Esophagus squamous epithelium (tissue), 5 donors: ENCODE measurements at places on chromosomes 4 and X. TPM values are rescaled to one million over a fixed set of nuclear protein-coding genes. Genes with fewer than 3 reads are reported as not detected.

CD38 gene
- total RNA-seq, result 1.5 TPM

RS1 gene
- total RNA-seq, result not detected

DNA sequence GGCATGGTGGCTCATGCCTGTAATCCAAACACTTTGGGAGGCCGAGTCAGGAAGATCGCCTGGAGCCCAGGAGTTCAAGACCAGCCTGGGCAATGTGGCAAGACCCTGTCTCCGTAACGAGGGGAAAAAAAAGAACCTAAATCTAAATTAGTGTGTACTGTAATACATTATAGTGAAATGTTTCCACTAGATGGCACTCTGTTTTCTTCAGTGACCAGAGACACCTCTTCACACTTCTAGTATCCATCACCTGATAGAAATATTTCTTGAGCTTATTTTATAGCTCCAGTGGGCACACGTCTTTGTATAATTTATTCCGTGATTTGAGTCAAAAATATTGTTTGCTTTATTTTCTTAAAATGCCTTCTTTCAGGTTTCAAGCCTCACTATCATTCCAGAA, 600.9 kb upstream of the DIPK2B start:
- no peak for DNase-seq

TREX2 gene
- total RNA-seq, result 3.4 TPM

DNA sequence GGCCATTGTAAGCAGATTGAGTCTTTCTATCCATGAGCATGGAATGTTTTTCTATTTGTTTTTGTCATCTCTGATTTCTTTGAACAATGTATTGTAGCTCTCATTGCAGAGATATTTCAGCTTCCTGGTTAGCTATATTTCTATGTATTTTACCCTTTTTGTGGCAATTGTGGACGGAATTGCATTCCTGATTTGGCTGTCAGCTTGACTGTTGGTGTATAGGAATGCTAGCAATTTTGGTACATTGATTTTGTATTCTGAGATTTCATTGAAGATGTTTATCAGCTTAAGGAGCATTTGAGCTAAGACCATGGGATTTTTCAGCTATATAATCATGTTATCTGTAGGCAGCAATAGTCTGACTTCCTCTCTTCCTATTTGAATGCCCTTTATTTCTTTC, 154.6 kb downstream of the GUCY2F start:
- DNase-seq, result no peak

EVC2 gene
- total RNA-seq, result 5.0 TPM

- DNase-seq, result no peak
Observed at GRCh38 chr4:143514901-143515300, 1.4 kb downstream of the SMARCA5 start.

DNA sequence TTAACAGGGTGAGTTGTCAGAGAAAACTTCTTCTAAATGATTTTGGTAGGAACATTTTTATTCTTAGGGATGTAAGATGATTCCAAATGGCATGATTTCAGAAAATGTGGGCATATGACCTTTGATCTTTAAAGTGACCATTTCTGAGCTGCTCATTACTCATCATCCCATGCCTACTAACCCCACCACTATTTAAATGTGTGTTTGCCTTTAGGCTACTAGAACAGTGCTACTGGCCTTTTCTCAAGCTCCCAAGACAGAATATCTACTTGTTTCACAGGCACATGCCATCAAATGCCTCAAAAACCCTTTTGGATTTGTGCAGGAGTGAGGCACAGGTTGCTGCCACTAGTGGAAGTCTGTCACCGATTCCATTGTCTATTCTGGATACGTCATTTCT, 428.2 kb downstream of the ADAM29 start:
- no peak for DNase-seq

- no peak for DNase-seq
Observed at GRCh38 chr4:8730159-8730558, 137.6 kb downstream of the CPZ start.

DNA sequence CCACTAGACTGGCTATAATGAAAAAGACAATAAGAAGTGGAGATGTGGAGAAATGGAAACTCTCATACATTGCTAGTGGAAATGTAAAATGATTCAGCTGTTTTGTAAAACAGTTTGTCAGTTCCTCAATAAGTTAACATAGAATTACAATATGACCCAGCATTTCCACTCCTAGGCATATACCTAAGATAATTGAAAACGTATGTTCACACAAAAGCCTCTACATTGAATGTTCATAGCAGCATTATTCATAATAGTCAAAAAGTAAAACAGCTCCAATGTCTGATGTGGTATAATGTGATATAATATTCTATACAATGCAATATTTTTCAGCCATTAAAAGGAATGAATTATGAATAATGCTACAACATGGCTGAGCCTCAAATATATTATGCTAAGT, 10.2 kb downstream of the EDA start:
- no peak for DNase-seq

- DNase-seq, result no peak
Observed at GRCh38 chrX:15194146-15194545, 75.7 kb downstream of the ASB9 start.

AMOT gene
- total RNA-seq, result 2.5 TPM

DNA sequence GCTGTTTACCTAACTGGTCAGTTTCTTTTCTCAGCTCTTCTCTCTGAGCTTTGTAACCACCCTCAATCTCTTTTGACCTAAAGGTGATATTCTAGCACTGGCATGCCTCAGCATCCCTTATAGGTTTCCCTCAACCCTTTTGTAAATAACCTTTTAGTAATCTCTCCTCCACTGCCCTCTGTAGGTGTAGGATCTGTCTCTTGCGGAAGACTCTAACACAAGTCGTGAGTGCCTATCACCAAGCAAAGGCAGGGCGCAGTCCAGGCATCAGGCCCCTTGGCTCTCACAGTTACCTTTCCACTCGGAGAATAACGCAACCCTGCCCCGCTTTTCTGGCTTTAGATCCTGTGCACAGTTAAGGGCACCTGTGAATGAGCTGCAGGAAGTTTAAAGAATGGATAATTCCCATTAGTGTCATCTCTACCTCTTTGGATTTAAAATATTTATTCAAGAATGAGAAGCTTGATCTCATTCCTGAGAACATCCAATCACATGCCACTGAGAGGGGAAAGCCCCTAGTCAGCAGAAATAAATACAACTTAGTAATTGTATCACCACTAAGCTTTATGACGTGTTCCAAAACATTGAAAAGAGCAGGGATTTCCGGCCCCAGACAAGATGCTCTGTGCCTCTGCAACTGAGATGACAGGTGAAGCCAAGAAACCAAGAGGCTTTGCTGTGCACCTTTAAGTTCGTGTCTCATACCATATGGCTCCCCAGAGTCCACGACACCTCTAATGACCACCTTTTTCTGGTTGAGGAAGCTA, 58.8 kb downstream of the SPINK2 start:
- DNase-seq, result no peak

DNA sequence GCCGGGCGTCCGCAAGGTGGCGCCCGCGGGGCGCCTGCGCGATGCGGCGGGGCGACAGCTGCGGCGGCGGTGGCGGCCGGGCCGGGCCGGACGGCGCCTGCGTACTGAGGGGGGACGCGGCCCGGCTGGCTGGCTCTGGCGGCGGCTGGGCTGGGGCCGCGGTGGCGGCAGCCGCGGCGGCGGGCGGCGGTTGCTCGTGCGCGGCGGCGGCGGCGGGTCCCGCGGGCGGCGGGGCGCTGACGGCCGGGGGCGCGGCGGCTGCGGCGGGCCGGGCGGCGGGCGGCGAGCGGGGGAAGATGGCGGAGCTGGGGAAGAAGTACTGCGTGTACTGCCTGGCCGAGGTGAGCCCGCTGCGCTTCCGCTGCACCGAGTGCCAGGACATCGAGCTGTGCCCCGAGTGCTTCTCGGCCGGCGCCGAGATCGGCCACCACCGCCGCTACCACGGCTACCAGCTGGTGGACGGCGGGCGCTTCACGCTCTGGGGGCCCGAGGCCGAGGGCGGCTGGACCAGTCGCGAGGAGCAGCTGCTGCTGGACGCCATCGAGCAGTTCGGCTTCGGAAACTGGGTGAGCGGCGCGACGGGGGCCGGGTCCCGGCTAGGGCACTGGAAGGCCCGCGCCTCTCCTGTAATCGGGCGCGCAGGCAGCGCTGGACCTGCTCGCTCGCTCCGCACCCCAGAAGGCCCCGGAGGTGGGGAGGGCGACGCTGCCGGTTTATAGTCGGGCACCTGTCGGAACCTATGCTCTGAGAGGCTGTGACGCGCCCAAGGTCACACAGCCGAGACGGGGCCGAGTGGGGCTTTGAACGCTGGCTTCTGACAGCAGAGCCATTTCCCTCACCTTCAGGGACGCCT, at the start of gene TADA2B:
Gene TADA2B, plus strand, starts transcription at position 89 of the 853 bp plus-strand sequence. Its CDS starts 208 bp downstream, at position 297.
- DNase-seq, result no peak

GRCh38 chrX:151973851-151974335, 583 bp downstream of the GABRE start:
- no peak for DNase-seq

- no peak for DNase-seq
Observed at GRCh38 chr4:41734371-41734770, 14.2 kb downstream of the PHOX2B start.

DNA sequence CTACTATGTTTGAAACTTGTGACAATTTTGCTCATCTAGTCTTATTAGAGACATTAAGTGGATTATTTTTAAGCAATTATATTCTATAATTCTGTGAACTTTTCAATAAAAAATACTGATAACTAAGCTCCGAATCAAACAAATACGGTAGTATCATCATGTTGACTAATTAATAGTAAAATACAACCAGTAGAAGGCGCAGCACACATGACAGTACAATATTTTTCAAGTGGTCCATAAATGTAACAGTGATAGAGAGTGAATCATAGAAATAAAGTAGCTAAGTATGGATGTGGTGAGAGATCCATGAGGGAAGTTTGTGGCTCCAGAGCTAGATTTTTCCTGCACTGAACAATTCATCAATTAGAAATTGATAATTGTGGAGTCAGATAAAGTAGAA, 666.2 kb downstream of the KCTD8 start:
- DNase-seq, result no peak

DNA sequence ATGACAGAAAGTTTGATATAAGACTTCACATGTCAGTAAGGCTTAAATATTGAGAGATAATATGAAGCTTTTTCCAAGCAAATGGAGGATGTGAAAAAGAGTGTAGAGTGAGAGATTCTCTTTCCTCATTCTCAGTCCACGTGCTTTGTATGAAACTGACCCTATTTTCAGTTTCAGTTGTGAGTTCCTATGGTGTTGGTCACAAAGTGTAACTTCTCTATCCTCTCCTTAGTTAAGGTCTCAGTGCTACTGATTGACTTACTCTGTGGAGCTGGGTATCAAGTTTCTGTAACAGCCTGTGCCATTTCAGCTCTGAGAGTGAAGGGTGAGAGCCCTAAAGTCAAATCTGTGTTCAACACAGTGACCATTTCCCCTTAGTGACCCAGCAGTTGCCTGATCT, 277.2 kb downstream of the EPHA5 start:
- no peak for DNase-seq

DNA sequence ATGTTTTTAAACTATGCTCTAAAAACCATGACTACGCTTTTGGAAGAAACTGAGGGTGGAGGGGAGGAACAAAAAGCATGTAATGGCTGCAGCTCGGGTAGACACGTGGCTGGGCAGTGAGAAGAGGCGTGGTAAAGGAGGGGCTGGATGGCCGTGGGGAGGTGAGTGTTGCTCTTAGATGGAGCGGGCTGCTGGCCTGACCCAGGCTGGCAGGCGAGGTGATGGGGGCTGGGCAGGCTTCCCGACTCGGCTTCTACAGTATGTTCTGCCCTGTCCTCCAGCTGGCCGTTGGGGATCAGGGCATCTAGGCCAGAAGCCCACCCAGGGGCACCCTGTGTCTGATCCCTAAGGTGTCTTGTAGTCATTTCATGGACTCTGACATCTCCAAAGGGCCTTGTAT, 60.7 kb downstream of the EFHC2 start:
- DNase-seq, result no peak

MAGEA8 gene
- not detected for total RNA-seq

ZC4H2 gene
- 2.6 TPM for total RNA-seq

DNA sequence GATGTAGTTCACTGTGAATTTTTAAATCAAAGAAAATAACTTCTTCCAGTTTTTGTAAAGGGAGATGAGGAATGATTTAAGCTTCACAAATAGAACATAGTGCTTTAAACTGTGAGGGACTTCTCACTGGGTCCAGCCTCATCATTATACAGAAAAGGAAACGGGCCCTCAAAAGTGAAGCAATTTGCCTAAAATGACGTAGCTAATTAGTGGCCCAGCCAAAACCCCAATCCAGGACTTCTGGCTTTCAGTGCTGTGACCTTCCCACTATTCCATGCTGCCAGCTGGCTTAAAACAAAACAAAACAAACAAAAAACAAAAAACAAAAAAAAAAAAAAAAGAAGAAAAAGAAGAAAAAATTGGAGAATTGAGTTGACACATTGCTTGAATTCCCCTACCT, 45.0 kb upstream of the STOX2 start:
- DNase-seq, result no peak

FMR1NB gene
- not detected for total RNA-seq

DNA sequence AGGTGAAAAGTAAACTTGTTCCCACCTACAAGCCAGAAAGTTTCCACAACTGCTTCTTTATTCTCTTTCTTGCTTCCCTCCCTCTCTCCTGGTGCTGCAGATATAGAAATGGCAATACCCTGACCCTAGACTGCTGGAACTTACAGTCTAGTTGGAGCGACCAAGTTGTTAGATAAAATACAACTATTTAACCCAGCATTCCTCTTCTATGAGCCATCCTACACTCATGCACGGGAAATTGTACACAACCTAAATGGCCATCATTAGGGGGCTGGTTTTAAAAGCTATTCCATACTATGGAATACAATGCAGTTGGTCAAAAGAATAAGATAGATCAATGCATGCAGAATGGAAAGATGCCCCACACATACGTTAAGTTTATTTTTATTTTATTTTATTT, 41.1 kb downstream of the PJA1 start:
- DNase-seq, result no peak

GRCh38 chrX:110853610-110854009, 58.0 kb upstream of the CHRDL1 start:
- DNase-seq, result no peak

OPHN1 gene
- 6.5 TPM for total RNA-seq

TCEAL3 gene
- 2.8 TPM for total RNA-seq

- no peak for DNase-seq
Observed at GRCh38 chr4:15402974-15403373, 24.9 kb upstream of the C1QTNF7 start.

DNA sequence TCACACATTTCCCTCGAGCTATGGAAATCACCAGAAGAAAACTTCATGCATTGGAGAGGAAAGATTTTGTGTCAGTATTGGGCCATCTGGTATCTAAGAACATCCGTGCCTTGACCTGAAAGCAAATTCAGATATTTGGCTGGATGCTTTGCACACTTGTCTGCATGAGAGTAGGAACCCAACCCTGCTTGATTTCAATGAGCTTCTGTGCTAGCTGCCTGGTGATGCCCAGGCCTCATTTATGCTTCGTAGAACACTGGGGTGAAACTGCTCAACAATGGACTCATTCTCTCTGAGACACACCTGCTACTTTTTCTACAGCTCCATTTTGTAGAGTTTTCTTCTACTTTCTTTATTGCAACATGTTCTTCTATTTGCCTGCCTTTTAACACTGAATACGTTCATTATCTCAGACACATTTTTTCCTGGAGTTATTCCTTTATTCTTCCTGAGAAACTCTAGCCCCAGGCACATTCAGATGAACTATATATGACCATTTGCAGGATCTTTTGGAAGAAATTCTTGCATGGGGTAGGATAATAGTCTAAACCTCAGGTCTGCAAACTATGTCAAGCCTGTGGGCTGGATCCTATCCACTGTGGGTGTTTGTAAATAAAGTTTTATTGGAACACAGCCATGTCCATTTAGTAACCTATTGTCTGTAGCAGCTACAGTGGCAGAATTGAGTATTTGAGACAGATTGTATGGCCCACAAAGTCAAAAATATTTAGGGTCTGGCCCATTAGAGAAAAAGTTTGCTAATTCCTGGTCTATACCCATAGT, 83.8 kb upstream of the CLCN4 start:
- no peak for DNase-seq

STOX2 gene
- total RNA-seq, result 23.0 TPM

NUDT11 gene
- total RNA-seq, result 1.1 TPM
